Activated CD4-positive, alpha-beta T cell treated with anti-CD3 and anti-CD28 coated beads, Interleukin-2, Interleukin-6, amounts not matched to agents 100 ng/mL and 50 ng/mL, durations not matched to agents 16 hours and 8 hours (primary cell): ENCODE measurements at places on chromosomes 4 and X.

- DNase-seq = no peak
These were observed 102.8 kb downstream of the PJA1 start for GRCh38 chrX:69062493-69062892.

DNA sequence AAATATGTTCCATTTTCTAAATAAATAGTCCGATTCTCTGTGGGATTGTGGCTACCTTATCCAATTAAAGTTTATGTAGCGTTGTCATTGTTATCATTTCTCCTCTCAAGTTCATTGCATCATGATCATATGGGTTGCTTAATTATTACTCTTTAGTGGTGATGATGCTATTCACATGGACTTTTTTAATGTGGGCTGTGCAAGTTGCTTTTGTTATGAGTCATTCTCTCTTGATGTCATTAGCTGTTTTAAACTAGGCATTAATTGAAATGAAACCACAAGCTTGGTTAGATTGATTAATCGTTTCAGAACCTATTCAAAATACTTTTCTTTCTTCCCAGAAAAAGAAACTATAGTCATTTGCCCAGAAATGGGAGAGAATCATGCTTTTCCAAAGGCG, 38.2 kb downstream of the NHS start:
- DNase-seq = peak; percentile 13

DNA sequence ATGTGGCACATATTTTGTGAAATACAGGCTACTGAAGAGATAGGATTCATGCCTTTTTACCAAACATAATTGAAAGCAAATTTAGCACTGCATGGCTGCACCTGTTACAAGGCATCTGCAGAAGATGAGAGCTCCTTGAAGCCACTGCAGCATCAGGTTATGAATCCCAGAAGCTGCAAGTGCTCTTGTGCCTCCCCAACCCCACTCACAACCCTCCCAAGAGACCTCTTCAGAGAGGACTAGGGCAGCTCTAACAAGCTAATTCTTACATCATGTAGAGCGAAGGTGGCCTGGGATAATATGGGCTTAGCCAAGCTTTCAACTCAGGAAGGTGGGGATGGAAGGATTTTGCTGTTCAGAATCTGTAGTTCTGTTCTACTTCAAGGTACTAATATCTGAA, 27.2 kb downstream of the MFAP3L start:
- no peak for DNase-seq

GRCh38 chrX:17566740-17567139, 170.6 kb upstream of the SCML1 start:
- DNase-seq = no peak

DNA sequence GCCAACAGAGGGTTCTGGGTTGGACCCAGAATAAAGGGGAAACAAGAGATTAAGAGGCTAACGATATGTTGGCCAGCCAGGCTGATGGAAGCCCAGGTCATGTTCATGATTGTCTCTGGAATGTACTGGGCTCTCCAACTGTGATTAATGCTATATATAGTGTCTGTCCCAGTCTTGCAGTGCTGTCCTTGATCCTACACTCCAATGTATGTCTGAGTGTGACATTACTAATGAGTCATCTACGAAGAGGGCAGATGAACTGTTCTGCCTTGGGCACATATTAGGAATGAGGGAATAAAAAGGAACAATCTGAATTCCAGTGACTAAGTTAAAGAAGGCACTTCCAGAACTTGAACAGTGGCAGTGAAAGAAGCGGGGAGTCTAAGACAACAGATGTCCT, 142.1 kb downstream of the PDGFRA start:
- DNase-seq = no peak

DNA sequence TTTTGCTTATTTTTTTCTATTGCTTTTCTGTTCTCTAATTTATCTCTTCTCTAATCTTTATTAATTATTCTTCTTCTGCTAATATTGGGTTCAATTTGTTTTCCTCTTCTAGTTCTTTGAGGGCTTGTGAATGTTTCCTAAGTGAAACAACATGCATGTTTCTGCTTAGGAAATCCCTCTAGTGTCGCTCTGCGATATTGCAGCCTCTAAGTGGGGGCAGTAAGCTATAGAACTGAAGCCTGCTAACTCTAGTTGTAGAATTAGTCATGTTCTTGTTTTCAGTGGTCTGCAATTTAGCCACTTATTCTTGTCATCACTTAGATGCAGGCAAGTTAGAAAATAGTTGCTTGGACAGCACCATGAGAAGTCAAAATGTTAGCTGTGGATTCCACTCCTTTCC, 222.6 kb downstream of the SPIN4 start:
- peak; percentile 60 for DNase-seq

DNA sequence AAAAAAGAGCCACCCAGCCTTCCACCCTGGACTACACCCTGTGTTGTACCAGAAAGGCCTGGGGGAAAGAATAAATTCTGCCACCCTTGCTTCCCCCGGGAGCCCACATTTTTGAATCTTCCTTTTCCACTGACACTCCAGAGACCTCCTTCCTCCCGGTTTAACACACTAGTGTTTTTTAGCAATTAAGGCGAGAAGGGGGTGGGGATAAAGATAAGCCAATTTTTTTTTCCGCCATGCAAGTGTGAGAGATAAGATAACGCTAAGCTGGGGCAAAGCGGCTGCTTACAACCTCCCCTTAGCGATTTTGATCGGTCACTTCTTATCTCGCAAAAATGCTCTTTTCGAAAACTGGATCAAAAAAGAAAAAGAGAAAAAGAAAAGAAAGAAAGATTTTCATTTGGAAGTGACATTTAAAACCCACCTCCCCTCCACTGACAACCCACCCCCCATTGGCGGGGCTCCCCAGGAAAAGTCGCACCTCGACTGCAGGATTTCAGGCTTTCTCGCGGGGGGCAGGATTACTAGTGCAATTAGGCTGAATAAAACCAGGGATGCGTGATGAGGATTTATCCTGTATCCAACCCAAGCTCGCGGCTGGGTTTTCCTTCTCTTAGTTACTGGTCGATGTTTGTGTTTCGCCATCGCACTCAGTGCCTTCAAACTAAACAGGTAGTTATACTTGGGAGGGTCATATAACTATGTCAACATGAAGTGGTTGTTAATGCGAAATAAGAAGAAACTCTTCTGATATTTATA, 6.0 kb upstream of the BCOR start:
- no peak for DNase-seq

GRCh38 chr4:187665086-187665485, 330.5 kb upstream of the ZFP42 start:
- DNase-seq = no peak

DNA sequence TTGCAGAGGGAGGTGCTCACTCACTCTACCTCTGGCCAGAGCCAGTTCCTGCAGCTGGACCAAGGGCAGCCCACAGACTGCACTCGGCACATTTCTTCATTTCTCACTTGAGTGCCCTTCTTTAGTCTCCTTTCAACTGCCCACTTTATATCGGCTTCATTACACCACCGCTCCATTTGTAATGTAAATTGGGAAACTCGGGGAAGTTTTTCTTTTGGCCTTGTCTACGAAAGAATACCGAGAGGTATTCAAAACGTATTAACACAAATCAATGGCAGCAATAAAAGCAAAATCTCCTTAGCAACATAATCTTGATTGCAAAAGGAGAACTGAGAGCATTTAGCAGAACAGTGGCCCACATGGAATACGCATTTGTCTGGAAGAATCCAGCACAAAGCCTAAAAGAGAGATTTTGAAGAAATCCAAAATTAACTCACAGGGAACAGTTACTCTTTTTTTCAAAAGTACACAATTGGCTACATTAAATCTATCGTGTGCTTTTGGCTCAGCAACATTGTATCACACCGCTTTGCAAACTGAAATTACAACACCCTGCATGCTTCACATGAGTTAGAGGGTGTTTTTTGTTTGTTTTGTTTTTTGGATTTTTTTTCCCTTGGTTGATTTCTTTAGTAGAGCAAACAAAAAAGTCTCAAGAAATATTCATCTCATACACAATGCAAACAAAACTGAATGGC, 62.6 kb downstream of the CHIC2 start:
- no peak for DNase-seq

DNA sequence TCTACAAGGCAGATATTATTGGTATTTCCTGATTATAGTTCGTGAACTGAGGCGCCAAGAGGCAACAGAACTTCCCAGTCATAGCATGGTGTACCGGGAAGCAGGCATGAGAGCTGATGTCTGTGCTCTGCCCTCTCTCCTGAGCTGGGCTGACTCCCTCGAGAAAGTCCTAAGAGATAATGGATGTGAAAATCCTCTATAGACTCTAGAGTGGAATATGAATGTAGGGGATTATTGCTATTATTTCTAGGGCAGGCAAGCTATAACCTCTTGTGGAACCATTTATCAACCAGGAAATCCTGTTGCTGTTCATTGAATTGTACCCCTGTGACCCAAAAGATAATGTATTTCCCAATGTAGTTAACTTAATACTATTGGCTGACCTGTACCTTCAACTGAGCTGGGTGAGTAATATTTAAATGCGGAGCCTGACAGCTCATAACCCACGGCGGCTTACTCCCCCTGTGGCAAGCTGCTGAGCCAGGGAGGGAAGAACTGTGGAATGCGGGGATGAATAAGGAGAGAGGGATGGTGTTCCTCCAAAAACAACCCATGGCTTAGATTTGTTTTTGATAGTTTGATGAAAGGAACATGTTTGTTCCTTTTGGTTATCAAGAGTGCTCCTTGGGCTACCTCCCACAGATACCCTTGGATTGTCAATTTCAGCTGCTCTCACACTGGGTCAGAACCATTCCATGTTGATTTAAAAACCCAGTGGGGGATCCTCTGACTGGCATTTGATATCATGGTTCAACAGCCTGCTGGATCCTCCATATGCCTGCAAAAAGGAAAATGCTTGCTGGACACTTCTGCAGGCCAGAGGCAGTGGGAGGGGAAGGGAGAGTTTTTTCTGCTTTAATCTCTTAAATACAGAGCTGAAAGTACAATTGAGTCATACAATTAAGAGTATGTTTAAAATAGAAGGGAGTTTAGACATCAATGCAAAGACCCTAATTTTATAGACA, 339.0 kb upstream of the BOD1L1 start:
- no peak for DNase-seq

GRCh38 chrX:47311932-47312774, 58.2 kb upstream of the ZNF157 start:
- peak; percentile 62 for DNase-seq

- DNase-seq = no peak
These were observed 38.9 kb upstream of the RAP1GDS1 start for GRCh38 chr4:98222306-98222705.

DNA sequence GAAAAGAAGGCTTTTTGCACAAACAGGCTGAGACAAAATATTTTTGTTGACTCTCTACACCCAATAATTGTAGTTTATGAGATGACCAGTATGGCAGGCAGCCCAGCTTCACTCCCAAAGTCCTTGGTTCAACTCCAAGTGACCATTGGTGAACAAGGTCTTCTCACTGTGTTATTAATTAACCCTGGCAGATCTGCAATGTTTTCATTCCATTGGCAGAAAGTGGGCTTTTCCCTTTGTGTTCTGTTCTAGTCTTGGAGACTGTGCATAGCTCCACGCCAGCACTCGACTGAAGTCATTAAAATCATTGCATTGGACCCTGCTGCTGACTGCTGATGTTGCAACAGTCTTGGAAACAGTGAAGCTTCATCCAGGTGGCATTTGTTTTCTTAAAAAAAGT, 277.3 kb upstream of the HAND2 start:
- no peak for DNase-seq

GRCh38 chr4:56990109-56990905, 11.6 kb downstream of the POLR2B start:
- no peak for DNase-seq

GRCh38 chr4:113760795-113761619, 531 bp downstream of the CAMK2D start:
- peak; percentile 71 for DNase-seq

- no peak for DNase-seq
These were observed 8.5 kb downstream of the SMS start for GRCh38 chrX:21948897-21949578.
